ENCODE measurements at places on chromosomes 16 and 17. TPM values are rescaled to one million over a fixed set of nuclear protein-coding genes. Genes with fewer than 3 reads are reported as not detected.
A peak's percentile ranks its signal among the peaks of the same experiment; 100 is the strongest.

DNA sequence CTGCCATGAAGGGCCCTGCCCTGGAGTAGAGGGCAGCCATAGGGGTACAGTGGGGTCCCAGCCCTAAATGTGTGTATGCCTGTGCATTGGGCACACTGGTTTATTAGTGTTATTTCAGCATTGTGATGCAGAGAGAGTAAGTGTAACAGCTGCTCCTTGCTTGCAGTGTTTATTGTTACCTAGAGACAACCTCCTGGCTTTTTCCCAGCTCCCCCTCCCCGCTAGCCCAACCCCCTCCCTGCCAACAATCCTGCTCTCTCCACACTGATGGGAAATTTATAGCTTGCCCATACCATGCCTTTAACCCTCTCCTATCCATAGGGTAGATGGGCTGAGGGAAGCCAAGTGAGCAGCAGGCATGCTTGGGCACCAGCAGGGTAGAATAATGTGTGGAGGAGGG lies 51.3 kb downstream of the NEUROD2 start:
- no peak for DNase-seq

Gene CMC2
- total RNA-seq, result 119 TPM

GRCh38 chr17:1496869-1497268 lies 4.4 kb upstream of the MYO1C start:
- no peak for DNase-seq

GRCh38 chr17:82751171-82751570 lies 694 bp upstream of the TBCD start:
- no peak for DNase-seq

DNA sequence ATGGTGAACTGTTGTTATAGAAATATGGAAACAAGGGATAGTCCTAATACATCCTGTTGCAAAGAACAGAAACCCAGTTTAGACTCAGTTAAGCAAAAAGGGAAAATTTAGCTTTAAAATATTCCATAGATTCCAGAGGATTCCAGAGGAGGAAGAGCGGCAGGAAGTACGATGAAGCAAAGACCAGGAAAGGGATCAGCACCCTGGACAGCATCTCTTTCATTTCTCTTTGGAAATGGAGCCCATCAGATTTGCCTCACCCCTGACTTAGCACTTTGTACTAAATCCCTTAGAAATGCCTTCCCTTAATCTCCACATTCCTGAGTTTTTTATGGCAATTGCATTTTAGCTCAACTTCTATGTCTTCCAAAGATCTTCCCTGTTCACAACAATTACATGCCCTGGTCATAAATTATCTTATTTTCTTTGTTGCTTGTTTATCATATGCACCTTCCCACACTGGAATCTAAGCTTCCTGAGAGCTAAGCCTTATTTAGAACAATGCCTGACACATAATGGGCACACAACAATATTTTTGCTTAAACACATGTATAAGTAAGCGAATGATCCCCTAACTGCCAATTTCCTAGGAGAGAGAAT lies 150.0 kb upstream of the RBFOX1 start:
- peak; percentile 6 for DNase-seq
